ENCODE measurements at places on chromosomes 11 and 22.

- DNase-seq: peak; percentile 17
Measured at GRCh38 chr11:129881570-129882170, 13.7 kb downstream of the NFRKB start.

DNA sequence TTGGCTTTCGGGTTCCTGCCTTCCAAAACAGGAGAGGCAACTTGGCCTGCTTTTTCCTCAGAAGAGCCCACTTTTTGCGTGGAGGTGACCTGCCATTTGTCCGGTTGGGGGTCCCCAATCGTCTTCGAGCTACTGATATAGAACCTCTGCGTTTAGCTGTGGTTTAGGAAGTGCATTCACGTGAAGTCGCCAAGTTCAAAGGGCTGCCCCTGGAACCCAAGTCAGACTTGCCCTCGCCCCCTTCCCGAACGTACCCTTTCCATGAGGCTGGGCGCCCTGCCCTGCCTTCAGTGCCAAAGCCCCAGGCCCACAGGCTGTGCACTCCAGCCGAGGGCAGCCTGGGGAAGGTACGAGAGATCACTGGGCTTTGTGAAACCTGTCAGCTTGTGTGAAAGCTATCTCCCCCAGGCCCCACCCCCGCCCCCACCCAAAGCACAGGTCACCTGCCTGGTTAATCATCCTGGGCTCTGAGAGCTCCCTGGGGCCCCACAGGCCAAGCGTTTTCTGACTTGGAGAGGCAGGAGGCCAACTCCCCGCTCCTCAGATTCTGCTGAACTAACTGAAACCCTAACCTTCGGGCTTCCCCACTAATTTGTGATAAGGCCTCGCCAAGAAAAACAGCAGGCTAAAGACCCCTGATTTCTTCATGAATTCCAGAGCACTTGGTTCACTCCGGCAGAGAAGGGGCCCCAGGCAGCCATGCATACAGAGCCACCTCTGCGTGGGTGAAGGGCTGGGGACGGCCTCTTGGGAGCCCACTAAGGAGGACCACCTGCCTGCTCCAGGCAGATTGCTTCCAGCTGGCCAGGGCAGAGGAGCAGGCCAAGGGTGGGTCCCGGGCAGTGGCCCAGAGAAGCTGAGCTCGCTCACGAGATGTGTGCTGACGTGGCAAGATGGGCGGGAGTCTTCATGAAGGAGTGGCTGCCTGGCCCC is 25.8 kb upstream of the KCNQ1OT1 start:
- no peak for DNase-seq

DNA sequence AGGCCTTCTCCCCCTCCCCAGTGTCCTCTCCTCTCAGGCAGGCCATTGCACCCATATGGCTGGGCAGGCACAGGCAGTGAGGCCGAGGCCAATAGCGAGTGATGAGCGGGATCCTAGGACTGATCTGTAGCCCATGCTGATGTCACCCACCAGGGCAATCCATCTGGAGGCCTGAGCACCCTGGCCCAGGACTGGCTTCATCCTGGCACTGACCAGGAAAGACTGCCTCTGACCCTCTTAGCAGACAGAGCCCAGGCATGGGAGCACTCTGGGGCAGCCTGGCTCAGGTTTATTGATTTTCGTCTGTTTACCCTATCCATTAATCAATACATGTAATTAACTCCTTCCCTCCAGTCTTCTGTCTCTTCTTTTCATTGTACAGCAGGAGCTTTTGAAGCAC is 5.1 kb upstream of the TIRAP start:
- DNase-seq: no peak

- no peak for DNase-seq
Measured at GRCh38 chr22:40376149-40376548, 5.8 kb downstream of the SGSM3 start.

GRCh38 chr11:116108161-116108560 is 603.9 kb upstream of the CADM1 start:
- no peak for DNase-seq

DNA sequence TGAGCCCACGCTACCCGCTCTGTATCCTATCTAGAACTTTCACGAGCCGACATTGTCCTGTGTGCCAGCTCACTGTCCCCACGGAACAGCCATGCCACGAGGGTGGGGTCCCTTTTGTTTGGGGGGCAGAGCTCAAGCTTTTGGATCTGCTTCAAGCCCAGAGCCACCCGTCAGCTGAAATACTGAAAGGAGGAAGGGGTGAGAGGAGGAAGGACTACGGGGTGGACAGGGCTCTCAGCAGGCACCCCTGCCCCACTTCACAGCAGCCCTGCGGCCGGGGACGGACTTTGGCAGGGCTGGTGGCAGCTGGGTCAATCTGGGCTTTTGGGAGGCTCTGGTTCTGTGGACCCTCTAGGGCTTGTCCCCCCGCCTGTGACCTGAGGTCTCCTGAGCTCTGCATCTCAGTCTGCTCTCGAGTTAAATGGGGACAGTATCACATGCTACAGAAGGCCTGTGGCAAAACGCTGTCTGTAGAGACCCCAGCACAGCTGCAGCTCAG is 30.0 kb upstream of the MUC5AC start:
- no peak for DNase-seq

DNA sequence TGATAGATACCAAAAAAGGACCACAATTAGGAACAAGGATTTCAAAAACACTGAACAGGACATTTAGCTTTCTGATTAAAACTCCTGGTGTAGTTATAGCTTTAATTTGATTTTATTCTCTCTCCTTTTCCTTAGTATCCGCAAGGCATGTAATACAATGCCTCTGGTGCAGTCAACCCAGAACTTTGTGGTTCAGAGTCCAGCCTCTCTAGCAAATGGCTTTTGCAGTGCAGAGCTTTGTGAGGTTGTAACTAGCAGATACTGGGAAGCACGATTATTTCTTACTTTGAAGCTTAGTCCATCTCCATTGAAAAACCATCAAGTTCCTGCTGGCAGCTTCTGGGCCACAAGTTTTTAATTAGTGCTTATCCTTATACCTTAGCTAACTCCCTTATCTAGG is 79.8 kb downstream of the GRIA4 start:
- DNase-seq: no peak

DNA sequence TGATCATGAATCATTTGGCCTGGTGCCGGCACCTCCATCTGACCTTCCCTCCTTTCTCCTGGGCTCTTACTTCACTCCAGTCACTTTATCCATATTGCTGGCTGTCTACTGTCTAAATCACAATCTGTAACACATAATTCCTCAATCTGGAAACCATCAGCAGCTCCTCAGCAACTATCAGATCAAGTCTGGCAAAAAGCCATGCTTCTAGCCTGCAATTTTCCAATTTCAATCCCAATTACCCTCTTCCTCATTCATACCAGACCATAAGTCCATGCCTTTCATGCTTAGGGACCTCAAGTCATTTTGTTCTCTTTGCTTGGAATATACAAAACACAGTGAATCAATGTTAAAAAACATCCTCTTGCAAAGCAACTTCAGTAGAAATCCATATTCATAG is 882.8 kb upstream of the ANO3 start:
- no peak for DNase-seq

GRCh38 chr11:19558189-19558986 is 154.2 kb upstream of the NAV2 start:
- DNase-seq: no peak

DNA sequence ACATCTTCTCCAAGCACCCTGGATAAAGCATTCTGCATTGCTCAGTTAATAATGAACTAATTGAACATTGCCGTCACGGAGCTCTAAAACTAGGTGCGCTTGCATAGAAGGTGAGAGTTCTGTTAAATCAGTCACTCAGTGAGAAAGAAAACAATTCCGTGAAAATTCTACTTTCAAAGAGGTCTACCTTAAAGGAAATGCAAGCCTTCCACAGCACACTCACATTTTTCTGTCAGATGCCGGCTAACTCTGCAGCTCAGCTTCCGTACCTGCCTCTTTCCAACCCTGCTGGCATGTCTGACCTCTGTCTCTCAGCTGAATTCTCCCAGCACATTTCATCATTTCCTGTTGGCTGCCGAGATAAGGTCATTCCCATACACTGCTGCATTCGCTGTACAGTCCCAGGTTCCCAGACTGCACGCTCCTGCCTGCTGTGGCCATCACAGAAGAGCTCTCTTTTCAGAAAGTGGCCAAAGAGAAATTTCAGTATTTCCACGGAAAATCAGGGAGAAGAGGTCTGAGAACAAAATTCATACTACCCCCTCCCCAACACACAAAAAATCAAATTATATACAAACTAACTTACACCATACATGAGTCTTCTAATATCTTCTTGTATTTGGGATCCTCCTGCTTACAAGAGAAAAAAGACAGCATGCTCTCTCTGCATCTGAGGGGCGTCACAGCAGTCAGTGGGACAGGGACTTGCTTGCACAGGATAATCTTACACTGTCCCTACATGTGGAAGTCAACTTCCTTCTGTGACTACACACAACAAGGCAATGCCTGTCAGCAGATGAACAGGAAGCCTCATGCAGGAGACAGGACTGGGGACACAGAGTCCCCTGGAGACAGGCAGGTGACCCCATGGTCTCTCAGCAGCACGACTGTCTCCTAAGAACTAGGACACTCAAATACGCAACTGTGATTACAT is 55.1 kb downstream of the PACSIN2 start:
- DNase-seq: no peak

- no peak for DNase-seq
Measured at GRCh38 chr22:19664406-19664805, 49.9 kb upstream of the SEPTIN5 start.

- no peak for DNase-seq
Measured at GRCh38 chr11:32829157-32829679, 509 bp upstream of the PRRG4 start.

DNA sequence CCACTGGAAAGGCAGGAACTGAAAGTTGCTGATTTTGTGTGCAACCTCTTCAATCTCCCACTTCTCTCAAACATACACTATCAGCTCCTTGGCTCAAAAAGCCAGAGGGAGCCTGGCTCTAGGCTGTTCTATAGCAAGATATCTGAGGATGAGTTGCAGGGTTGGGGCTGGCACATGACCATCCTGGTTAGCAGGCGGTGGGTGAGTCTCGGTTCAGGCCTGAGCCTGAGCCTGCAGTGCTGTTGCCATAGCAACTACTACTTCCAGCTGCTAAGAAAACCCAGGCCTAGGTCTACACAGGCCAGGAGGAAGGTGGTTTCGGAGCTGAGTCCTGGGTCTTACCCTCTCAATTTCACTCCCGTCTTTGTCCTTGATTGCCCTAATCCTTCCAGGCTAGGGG is 39.0 kb downstream of the CWC15 start:
- DNase-seq: no peak
